ENCODE measurements at places on chromosomes 6 and 20.

DNA sequence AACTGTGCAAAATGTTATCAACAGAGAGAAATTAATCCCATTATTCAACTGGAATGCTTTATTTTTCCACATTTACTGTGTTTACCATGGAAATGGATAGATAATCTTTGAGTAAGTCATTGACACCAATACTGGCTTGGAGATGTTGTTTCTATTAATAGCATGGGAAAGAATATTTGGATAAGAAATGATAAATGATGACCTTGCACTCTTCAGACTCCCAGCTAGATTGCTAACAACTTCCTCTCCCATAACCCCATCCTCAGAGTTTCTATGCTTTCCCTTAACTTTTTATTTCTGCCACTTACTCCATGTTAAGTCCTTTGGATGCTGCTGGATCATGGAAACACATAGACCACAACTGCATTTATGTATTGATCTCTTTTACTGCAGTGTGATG is 182.5 kb downstream of the FNDC1 start:
- no peak for ATAC-seq

GRCh38 chr6:168712993-168713392 is 272.0 kb downstream of the SMOC2 start:
- no peak for ATAC-seq

DNA sequence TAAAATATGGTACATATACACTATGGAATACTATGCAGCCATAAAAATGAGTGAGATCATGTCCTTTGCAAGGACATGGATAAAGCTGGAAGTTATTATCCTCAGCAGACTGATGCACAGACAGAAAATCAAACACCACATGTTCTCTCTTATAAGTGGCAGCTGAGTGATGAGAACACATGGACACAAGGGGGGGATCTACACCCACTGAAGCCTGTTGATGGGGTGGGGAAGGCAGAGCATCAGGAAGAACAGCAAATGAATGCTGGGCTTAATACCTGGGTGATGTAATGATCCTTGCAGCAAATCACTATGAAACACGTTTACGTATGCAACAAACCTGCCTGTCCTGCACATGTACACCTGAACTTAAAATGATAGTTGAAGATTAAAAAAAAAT is 71.3 kb downstream of the MANEA start:
- no peak for ATAC-seq

- no peak for ATAC-seq
Observed at GRCh38 chr6:111239461-111239860, 152.2 kb downstream of the SLC16A10 start.

DNA sequence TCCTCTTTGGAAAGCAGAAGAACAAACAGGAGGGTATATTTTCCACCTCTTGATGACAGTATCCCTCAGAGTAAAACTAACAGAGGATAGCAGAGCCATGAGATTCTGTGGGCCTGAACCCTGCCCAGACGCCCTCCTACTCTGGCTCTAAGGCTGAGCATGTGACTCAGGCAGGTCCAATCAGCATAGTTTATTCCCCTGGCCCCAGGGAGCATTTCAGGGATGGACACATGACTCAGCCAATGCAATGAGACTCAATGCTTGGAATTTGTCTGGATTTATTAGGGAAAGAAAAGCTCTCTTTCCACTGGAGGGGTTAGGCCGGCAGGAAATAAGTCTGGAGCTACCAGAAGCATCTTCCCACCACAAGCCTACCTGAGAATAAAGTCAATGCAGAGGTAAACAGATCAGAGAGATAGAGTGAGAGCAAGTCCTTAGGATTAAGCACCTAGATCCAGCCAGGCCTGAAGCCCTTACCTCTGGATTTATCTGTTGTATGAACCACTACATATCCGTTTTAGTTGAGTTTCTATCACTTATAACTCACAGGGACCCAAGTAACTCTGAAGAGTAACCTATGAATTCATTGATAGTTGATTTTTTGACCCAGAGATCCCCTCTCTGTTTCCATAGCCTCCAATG is 68.2 kb upstream of the EYA2 start:
- ATAC-seq, result no peak

- ATAC-seq, result no peak
Observed at GRCh38 chr20:52746190-52746589, 226.0 kb upstream of the TSHZ2 start.

GRCh38 chr6:56837322-56837894 is 117.5 kb upstream of the BEND6 start:
- ATAC-seq, result no peak

DNA sequence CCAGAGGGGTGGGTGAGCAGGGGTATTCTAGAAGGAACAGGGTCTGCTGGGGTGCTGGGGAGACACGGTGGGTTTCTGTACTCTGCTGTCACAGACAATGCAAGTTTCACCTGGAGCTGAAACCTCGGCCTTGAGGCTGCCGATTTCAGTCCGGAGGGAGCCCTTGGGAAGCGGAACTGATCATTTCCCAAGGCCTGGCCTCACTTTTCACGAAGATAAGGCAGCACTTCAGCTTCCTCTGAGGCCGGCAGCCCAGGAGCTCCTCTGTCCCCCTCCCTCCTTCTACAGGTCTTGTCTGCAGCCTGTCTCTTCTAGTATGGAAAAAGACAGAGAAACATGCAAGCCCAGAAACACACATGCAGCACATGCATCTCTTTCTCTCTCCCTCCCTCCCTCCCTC is 242.1 kb downstream of the CDC5L start:
- no peak for ATAC-seq

DNA sequence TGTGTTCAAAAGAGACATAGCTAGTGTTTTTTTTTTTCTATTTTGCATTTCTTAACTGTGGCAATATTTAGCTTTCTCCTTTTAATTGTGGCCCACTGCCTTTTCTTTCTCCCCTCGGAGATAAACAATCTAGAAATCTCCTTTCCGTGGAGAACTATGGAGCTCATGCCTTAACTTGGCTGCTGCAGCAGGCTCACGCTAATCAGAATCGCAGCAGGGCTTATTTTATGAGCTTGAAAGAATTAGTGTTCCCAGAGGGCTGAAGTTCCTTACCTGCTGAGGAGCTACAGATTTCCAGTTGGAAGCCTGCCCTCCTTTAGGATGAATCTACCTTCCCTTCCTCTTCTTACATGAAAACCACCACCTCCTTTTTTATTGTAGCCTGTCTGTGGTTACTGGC is 35.6 kb downstream of the CTNNBL1 start:
- no peak for ATAC-seq

DNA sequence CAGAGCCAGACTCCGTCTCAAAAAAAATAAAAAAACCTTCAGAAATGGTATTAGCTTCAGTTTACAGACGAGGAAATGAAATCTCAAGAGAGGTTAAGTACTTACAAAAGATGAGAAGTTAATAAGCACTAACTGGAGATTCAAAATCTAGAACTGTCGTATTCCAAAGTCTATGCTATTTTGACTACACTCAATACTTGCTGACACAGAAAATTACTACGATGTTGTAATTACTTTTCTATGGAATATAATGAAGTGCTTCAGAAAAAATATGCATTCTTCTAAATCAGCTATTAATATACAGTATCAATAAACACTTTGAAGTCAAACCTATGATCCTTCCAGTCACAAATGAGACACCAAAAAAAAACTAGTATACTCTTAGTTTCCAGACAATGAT is 12.2 kb downstream of the REPS1 start:
- no peak for ATAC-seq

Measured in esophagus mucosa (tissue), 1 donor.